ENCODE measurements at places on chromosomes 11 and 22. TPM values are rescaled to one million over a fixed set of nuclear protein-coding genes. Genes with fewer than 3 reads are reported as not detected.

The C11orf52 gene
- total RNA-seq, result 4.6 TPM

The RFPL1 gene
- not detected for total RNA-seq

The SCN4B gene
- total RNA-seq, result 0.32 TPM

The GRIK4 gene
- total RNA-seq, result 0.52 TPM

The GGTLC3 gene
- not detected for total RNA-seq

The CAPN1 gene
- total RNA-seq, result 279 TPM

The SOX10 gene
- total RNA-seq, result not detected

DNA sequence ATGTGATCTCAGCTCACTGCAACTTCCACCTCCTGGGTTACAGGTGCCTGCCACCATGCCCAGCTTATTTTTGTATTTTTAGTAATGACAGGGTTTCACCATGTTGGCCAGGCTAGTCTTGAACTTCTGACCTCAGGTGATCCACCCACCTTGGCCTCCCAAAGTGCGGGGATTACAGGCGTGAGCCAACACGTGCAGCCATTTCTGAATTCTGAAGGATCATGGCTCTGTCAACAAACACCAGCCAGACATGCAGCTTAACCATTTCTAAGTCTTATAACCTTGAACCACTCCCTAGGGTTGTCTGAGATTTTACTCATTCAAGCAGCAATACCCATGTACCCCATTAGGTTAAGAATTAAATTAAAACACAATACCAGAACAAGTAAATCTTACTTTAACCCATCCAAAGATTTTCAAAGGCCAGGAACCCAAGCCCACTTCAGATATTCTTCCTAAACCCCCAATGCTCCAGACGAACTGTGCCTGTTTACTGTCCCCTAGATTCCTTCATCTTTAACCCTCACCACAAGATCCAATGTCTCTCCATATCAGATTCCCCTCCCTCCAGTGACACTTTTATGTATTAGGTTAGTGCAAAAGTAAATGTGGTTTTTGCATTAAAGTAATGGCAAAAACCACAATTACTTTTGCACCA lies 4.0 kb downstream of the RPS13 start:
- no peak overlapping the region for H3K4me3 ChIP-seq
- H3K4me1 ChIP-seq, result peaks cover 5% of the 10 kb centered on the region
- H3K27me3 ChIP-seq, result no peaks in the 10 kb centered on the region
- 0 out of 2 replicates have a peak overlapping the region, but pooled peaks have one; percentile 13 for H3K27ac ChIP-seq
- no peak for DNase-seq

GRCh38 chr11:1916986-1917522 lies 2.4 kb upstream of the TNNT3 start:
- no peaks in the 10 kb centered on the region for H3K27me3 ChIP-seq
- no peaks in the 10 kb centered on the region for H3K36me3 ChIP-seq
- H3K4me3 ChIP-seq, result no peak overlapping the region
- H3K4me1 ChIP-seq, result no peaks in the 10 kb centered on the region
- no peak for DNase-seq

DNA sequence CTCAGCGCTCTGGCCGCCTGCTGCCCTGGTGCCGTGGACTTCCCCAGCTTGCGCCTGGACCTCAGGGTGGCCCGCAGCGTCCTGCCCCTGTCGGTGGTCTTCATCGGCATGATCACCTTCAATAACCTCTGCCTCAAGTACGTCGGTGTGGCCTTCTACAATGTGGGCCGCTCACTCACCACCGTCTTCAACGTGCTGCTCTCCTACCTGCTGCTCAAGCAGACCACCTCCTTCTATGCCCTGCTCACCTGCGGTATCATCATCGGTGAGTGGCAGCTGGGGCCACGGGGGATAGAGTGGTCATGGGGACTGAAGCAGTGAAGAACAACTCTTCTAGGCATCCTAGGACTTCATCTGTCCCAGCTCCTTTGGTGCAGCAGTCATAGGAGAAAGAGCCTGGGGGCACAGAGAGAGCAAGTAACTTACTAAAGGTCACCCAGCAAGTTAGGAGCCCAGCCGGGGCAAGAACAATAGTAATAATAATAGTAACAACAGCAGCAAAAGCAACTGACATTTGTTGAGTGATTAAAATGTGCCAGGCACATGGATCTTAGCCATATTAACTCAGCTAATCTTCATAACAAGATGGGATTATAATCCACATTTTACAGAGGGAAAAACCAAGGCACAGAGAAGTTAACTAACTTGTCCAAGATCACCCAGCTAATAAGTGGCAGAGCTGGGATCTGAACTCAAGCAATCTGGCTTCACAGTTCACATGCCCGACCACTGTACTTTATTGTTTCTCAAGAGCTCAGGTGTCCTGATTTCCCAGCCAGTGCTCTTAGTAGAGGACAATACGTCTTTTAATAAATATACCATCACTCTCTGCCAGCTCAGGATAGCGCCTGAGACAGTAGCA lies 1.4 kb downstream of the SLC35C1 start:
- peaks cover 35% of the 10 kb centered on the region for H3K4me1 ChIP-seq
- no peaks in the 10 kb centered on the region for H3K27me3 ChIP-seq
- H3K36me3 ChIP-seq, result peaks cover 4% of the 10 kb centered on the region
- no peak for DNase-seq
- peak overlapping the region; percentile 49 for H3K27ac ChIP-seq

DNA sequence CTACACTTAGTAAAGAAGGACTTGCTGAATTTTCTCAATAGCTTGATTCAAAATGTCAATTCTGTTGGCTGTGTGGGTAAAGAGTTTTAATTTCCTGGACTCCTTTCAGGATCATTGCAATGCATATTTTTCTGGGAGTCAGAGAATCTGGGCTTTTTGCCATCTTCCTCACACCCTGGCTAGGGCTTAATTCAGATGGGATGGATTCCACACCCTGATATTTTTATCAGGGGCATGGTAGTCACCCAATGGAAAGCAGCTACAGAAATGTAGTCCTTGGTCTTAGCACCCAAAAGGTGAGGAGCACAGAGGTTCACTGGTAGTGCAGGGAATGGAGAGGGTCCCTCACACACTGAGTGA lies 79.3 kb downstream of the SGSM3 start:
- H3K4me1 ChIP-seq, result 0 out of 2 replicates have a peak, but pooled peaks cover 2% of the 10 kb centered on the region
- H3K36me3 ChIP-seq, result no peaks in the 10 kb centered on the region
- H3K27ac ChIP-seq, result no peak overlapping the region
- no peaks in the 10 kb centered on the region for H3K27me3 ChIP-seq
- DNase-seq, result no peak

GRCh38 chr11:6627762-6628241 lies 8.6 kb upstream of the TPP1 start:
- H3K4me3 ChIP-seq, result no peak overlapping the region
- no peaks in the 10 kb centered on the region for H3K36me3 ChIP-seq
- no peak for DNase-seq

- no peaks in the 10 kb centered on the region for H3K4me1 ChIP-seq
- H3K27ac ChIP-seq, result no peak overlapping the region
Observed at GRCh38 chr11:73998846-73999575, 9.9 kb downstream of the UCP3 start.

DNA sequence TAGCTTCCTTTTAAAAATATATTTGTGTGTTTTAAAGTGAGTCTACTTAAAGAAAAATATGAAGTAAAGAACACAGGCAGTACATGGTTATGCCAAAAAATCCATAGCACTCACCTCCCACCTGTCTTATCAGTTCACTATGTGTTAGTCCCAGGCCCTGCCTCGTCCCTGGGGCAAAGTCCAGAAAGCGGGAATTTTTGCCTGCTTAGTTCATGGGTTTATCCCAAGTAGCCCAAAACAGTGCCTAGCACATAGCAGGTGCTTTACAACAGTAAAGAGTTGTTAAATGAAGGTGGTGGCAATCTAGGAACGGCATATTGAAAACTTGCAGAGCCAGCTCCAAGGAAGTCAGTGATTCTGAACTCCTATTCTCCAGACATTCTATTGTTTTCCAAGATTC lies 154.0 kb downstream of the MN1 start:
- H3K36me3 ChIP-seq, result no peaks in the 10 kb centered on the region
- no peak overlapping the region for H3K27ac ChIP-seq
- peaks cover 15% of the 10 kb centered on the region for H3K27me3 ChIP-seq
- no peaks in the 10 kb centered on the region for H3K4me1 ChIP-seq

DNA sequence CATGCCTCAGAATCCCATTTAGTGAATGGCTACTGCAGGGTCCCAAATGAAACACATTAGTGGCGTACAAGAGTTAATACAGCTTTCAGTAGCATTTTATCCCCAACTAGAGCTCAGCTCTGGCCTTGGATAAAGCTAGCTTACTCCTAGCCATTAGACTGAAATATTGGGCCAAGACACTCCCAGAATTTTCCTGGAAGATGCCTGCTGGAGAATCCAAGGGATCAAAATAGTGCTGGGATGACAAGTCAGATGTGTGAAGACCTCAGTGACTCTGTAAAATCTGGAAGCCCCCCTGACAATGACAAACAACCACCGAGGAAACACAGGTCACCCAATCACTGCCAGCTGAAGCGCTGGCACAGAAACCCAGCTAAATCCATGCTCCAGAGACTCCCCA lies 303.1 kb upstream of the SORL1-AS1 start:
- H3K4me1 ChIP-seq, result no peaks in the 10 kb centered on the region
- no peak overlapping the region for H3K27ac ChIP-seq

- no peak overlapping the region for H3K27ac ChIP-seq
- H3K4me1 ChIP-seq, result peaks cover 28% of the 10 kb centered on the region
- H3K36me3 ChIP-seq, result no peaks in the 10 kb centered on the region
- no peak for DNase-seq
- no peaks in the 10 kb centered on the region for H3K27me3 ChIP-seq
Observed at GRCh38 chr11:128518493-128519207, 68.7 kb downstream of the ETS1 start.

DNA sequence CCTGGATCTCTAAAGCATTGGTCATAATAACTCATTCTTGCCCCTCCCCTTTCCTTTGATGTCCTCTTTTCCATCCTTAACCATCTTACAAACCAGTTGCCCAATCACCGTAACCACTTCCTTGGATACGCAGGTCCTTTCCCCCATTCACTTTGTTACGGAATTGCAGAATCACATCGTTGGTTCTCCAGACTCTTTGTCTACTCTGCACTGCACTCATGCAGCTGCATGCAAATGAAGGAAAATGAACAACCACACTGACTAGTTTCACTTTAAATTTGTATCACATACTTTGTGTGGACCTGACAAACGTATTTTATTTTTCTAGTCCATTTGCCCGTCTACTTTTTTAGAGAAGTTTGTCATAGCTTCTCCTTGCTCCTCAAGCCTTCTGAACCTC lies 69.9 kb downstream of the SLC5A12 start:
- no peak for DNase-seq
- no peak overlapping the region for H3K27ac ChIP-seq
- no peak overlapping the region for H3K4me3 ChIP-seq
- no peaks in the 10 kb centered on the region for H3K27me3 ChIP-seq

GRCh38 chr11:67421430-67422031 lies 6.1 kb downstream of the CARNS1 start:
- DNase-seq, result no peak
- peak overlapping the region; percentile 24 for H3K27ac ChIP-seq
- H3K4me3 ChIP-seq, result peak overlapping the region; percentile 38
- H3K27me3 ChIP-seq, result no peaks in the 10 kb centered on the region
- H3K36me3 ChIP-seq, result no peaks in the 10 kb centered on the region
- peaks cover 11% of the 10 kb centered on the region for H3K4me1 ChIP-seq

- H3K36me3 ChIP-seq, result peaks cover 16% of the 10 kb centered on the region
- H3K27ac ChIP-seq, result no peak overlapping the region
- DNase-seq, result no peak
- H3K27me3 ChIP-seq, result no peaks in the 10 kb centered on the region
- H3K4me1 ChIP-seq, result no peaks in the 10 kb centered on the region
Observed at GRCh38 chr22:41217553-41218157, 12.5 kb downstream of the L3MBTL2 start.

GRCh38 chr22:38927033-38927781 lies 30.2 kb upstream of the APOBEC3A start:
- H3K4me1 ChIP-seq, result peaks cover 41% of the 10 kb centered on the region
- H3K4me3 ChIP-seq, result peak overlapping the region; percentile 29
- H3K27me3 ChIP-seq, result no peaks in the 10 kb centered on the region
- no peaks in the 10 kb centered on the region for H3K36me3 ChIP-seq
- DNase-seq, result peak; percentile 74

DNA sequence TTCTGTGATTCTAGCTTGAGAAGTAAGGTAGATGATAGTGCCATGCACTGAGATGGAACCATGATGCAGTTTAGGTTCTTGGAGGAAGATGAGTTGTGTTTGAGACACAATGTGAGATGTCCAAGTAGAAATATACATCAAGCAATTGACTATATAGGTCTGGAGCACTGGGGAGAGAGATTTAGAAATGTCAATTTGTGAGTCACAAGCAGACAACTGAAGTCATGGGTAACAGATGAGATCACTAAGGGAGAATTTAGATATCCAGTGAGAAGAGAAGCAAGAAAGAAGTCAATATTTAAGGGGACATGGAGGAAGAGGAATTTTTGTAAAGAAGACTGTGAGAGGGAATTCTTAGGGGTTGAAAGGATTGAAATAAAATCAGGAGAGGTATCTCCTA lies 65.1 kb upstream of the RRAS2 start:
- no peaks in the 10 kb centered on the region for H3K27me3 ChIP-seq
- no peak for DNase-seq
- no peaks in the 10 kb centered on the region for H3K36me3 ChIP-seq
- H3K4me1 ChIP-seq, result peaks cover 30% of the 10 kb centered on the region
- H3K27ac ChIP-seq, result no peak overlapping the region

DNA sequence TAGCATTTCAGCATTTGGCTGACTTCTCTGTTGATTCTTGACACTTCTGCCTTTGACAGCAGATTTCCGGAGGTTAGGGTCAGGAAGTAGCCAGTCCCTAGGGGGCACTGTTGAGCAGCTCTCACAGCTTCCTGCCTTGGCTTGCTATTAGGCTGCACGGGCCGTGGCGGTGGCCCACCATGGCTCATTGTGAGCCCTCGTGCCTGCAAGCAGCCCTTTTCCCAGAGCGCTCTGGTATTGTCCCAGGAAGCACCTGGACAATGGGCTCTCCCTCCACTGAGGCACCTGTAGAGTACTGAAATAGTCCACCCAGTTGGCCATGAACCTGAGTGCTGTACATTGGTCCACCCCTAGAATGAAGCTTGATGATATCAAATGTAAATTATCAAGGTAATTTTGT lies 100.2 kb upstream of the GAL start:
- H3K4me3 ChIP-seq, result no peak overlapping the region
- H3K27ac ChIP-seq, result no peak overlapping the region
- H3K36me3 ChIP-seq, result peaks cover 23% of the 10 kb centered on the region
- DNase-seq, result no peak
- H3K4me1 ChIP-seq, result no peaks in the 10 kb centered on the region
- no peaks in the 10 kb centered on the region for H3K27me3 ChIP-seq

DNA sequence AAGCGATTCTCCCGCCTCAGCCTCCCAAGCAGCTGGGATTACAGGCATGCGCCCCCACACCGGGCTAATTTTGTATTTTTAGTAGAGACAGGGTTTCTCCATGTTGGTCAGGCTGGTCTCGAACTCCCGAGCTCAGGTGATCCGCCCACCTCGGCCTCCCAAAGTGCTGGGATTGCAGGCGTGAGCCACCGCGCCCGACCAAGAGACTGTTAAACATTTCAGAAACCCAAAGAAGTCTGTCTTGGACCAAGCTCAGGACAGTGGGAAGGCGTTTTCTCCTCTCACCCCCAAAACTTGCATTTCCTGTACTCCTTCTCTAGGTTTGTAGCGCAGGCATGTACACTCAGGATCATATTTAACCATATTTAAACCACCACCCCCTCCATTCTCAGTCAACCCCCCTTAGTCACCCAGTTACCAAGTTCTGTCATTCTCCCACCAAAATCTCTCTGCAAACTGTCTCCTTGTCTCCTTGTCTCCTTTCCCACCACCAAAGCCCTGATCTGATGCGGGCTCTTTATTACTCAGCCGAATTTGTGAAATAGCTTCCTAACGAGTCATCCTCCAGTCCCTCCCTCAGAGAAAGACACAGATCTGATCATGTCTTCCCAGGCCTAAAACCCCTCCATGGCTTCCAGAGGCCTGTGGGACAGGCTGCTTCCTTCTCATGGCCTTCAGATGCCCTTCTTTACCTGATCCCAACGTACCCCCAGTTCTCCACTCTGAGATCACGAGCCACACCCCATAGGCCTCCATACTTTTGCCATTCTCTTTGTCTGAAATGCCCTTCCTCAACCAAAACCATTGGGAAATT lies 29.0 kb upstream of the CREB3L1 start:
- H3K4me1 ChIP-seq, result peaks cover 47% of the 10 kb centered on the region
- peak overlapping the region; percentile 22 for H3K4me3 ChIP-seq
- peak; percentile 71 for DNase-seq
- peak overlapping the region; percentile 47 for H3K27ac ChIP-seq

All from HCT116 (cell line).